Iris pigment epithelial cell (primary cell): ENCODE measurements at places on chromosomes 5 and 9.

GRCh38 chr9:136606687-136607333 is 55.9 kb upstream of the EGFL7 start:
- no peak for DNase-seq

DNA sequence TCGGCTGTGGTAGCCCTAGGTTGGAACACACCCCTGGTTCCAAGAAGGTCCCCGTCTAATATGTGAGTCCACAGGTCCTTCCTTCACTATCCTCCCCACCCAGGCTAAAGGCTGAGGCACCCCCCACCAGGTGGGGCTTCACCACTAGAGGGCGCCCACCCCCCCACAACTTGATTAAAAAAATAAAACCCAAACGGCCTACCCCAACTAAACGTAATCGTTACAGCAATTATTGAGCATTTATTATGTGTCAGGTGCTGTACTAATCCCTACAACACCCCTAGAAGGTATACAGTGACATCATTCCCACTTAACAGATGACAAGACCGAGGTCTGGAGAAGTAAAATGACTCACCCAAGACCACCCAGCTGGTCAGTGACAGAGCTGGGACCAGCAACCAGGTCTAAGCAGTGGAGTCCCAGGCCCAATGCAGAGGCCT is 65.0 kb downstream of the FGF18 start:
- DNase-seq: no peak

- peak; percentile 47 for DNase-seq
Observed at GRCh38 chr5:14109041-14109747, 33.9 kb upstream of the TRIO start.

- peak; percentile 25 for DNase-seq
Observed at GRCh38 chr9:69097923-69098593, 62.5 kb downstream of the FXN start.

DNA sequence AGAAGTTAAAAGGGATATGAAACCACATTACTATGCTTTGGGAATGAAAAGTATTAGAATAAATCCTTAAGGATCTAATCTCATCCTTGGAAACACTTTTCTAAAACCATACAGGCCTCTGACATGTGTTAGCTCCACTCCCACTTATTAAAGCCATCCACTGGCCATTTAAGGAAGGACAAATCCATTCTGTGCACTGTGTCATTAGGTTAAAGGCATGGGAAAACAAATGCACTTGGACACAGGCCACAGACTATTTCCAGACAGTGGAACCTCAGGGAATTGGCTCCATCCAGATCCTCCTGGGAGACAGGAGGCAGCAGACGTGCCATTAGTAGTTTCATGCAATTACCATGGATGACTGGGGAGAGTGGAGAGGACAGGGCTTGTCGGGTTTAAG is 454.9 kb downstream of the ENC1 start:
- DNase-seq: no peak
